ENCODE measurements at places on chromosomes 1 and 21.

DNA sequence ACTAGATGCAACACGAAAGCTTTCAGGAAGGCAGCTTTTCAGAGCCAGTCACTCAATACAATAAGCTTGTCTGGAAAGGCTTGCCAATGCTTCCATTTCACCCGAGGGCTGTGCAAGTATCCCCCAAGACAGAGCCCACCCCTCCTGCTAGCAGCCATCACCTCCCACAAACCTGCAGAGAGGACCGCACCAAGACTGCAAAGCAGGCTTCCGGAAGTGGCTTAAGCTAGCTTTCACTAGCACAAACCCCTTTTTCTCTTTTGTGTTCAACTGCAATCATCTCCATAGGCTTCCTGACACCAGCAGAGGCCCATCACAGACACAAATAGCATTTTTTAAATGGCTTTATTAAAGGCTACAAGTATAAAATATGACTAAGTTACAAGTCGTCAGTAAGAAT is 31.5 kb downstream of the C1orf198 start:
- no peak for DNase-seq

GRCh38 chr1:173017792-173018191 is 32.9 kb downstream of the TNFSF18 start:
- no peak for DNase-seq

DNA sequence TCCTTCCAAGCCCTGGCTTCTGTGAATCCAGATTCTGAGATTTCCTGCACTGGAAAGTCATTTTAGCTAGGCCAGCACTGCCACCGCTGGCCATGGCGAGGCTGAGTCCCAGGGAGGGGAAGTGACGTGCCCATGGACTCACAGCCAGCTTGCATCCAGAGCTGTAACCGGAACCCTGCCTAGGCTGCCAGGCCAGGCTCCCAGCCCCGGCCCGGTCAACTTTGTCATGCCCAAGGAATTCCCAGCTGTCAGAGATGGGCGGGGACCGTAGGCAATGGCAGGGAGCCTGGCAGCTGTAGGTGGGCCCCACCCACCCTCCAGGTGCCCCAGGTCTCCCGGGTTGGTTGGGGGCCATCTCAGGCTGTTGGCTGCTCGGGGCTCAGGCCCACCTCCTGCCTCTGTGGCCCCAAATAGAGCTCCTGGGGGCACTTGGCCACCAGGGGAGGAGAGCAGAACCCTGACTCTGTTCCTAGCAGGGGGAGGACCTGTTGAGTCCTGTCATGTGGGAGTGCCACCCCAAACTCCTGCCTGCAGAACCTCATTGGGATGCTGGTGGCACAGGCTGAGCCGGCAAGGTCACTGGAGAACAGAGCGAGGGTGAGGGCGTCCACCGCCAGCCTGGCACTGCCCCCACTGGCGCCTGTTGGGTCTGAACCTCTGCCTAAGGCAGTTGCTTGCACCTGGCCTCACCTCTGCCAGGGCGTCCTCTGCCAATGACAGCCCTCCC is 57.8 kb downstream of the FOXO6 start:
- DNase-seq, result peak; percentile 73

- no peak for DNase-seq
Measured at GRCh38 chr1:180946056-180946455, 33.4 kb downstream of the KIAA1614 start.

DNA sequence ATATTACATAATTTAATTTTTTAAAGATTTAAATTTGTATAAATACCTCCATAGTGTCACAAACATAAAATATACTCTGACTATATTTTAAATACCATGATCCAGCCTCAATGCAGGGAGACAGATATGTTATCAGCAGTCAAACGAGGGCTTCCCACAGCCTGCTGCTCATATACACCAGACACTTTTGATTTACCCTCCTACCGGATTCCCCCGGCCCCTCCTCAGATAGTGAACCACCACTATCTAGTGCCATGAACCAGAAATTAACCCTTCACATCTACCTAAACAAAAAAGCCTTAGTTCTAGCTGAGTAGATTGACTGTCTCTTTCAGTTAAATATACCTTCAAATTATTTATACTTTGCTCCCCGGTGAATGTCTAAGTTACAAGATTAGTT is 52.4 kb upstream of the C1orf53 start:
- DNase-seq, result no peak

DNA sequence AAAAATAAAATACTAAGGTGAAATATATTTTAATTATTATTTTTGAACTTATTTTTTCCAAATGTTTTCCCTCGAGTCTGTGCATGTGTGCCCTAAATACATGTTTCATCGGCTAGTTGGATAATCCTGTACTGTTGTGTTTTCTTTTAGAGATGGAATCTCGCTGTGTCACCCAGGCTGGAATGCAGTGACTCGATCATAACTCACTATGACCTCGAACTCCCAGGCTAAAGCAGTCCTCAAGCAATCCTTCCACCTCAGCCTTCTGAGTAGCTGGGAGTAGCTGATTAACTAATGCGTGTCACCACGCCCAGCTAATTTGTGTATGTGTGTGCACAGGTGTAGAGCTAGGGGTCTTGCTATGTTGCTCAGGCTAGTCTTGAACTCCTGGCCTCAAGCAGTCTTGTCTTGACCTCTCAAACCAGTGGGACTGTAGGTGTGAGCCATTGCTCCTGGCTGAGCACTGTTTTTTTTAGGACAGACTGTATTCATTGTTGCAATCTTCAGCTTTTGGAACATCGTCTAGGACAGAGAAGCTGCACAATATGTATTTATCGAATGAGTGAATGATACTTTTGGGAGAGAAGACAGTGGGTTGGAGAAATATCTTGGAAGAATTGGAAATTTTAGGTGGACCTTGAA is 4.8 kb upstream of the TMCO1 start:
- DNase-seq, result no peak

GRCh38 chr1:205994346-205994745 is 8.8 kb downstream of the RAB7B start:
- no peak for DNase-seq

GRCh38 chr1:47682198-47682597 is 244.4 kb downstream of the FOXD2 start:
- no peak for DNase-seq

All from iPS-NIHi11 (cell line).